NT2/D1 (cell line): ENCODE measurements at places on chromosomes 1 and 21.

DNA sequence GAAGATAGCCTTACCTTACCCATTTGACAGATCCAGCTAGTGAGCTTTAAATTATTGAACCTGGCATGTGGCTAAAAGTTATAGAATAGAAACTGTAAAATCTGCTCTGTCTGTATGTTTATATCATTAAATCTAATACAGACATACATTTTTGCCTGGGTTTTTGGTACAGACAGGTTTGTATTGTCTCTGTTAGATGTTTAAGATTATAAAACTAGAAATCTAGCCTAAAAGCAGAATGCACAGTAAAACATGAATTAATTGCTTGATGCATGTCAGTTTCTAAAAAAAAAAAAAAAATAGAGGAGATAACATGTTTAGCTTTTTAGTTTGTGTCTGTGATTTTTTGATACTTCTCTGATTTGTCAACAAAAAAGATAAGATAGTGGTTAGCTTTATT lies 477.6 kb upstream of the LRRC7 start:
- no peak for DNase-seq

- no peak for DNase-seq
Measured at GRCh38 chr1:47435506-47436303, 2.1 kb upstream of the FOXD2 start.

DNA sequence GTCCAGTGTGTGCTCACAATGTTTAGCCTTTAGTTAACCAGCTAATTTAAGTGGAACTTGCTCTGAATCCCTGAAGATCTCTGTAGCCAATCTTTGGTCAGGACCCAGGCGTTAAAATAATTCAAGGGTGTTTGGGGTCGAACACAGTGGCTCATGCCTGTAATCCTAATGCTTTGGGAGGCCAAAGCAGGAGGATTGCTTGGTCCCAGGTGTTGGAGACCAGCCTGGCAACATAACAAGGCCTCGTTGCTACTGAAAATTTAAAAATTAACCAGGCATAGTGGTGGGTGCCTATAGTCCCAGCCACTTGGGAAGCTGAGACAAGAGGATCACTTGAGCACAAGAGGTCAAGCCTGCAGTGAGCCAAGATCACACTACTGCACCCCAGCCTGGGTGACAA lies 94.3 kb downstream of the ITSN1 start:
- no peak for DNase-seq

GRCh38 chr1:226787071-226787470 lies 48.0 kb upstream of the ITPKB start:
- no peak for DNase-seq

GRCh38 chr1:55362558-55362957 lies 147.4 kb upstream of the USP24 start:
- DNase-seq = no peak

DNA sequence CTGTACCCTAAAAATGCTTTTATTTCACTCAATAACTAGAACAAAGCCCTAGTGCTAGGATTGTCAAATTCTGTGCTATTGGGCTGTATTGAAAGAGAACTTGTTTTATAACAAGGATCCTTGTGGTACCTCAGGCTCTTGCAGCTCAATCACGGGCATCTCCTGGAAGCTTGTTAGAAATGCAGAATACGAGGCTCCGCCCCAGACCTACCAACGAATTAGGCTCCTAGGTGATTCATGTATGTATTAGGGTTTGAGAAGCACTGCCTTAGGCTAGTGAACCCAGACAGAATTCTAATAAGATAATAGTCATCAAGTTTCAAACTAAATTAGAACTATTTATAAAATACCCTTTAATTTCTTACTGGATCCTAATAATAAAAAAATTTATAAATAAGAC lies 45.6 kb downstream of the ZZZ3 start:
- peak; percentile 11 for DNase-seq

- no peak for DNase-seq
Measured at GRCh38 chr1:54811066-54811465, 9.9 kb upstream of the TTC22 start.

DNA sequence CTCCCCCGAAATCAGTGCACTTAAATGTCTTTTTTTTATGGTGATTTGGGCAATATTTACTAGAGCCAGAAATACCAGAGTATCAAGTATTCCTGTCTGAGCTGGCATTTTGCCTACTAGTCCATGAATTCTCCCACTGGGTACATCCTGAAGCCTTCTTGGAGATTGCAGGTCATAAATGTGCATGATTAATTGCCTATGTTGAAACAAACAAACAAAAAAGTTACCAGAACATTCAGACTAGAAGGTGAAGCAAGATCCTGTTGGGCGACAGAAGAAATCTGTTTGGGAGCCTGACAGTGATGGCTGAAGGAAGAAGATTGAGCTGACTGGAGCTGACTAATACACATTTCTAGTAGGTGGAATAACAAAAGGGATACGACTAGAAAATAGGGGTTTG lies 127.4 kb upstream of the NRIP1 start:
- no peak for DNase-seq

DNA sequence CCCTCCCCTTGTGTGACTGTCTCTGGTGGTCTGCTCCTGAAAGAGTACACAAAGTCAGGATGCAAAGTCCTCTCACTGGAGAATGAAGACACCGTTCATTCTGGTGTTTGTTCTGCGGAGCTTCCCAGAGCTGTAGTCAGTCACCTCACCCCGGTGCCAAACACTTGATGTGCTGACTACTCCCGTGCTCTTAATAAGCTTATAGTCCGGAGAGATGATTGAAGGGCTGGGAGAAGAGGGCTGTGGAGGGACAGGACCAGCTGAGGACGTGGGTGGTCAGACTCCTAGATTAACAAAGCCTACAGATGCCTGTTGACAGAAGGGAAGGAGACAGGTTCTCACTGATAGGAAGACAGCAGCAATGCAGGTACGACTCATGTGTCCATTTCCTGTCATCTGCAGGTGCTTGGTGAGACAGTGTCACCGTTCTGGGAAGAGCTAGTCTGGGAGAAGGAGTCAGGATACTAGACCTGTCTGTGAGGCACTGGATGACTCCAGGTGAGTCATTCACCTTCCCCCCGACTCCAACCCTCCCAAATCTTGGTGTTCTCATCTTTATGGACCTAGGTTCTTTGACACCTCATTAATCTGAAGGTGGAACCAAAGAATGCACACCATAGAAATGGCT lies 40.4 kb upstream of the LRRN2 start:
- DNase-seq = no peak

GRCh38 chr21:41760411-41760810 lies 6.4 kb downstream of the RIPK4 start:
- no peak for DNase-seq

DNA sequence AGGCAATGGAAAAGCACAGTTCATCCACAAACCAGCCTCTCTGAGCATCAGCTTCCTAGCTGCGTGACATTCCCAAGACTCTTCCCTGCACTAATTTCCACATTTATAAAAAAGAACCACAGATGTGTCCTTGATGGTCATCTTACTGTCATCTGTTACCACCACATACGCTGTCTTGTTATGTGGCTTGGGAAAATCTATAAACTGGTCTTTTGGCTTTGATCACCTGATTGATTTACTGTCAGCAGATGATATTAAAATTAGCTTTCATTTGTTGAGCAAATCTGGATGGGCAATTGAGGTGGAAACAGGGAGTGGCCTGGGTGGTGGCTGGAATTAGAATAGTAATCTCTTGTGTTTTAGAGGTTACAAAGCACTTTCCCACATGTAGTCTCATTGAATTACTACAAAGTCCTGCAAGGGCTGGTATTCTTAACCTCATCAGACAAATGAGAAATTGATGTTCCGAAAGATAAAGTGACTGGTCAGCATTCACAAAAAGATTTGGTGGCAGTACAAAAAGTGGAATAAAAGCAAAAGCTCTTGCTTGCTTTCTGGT lies 231.7 kb upstream of the SGIP1 start:
- no peak for DNase-seq

GRCh38 chr1:10432910-10433700 lies 2.9 kb downstream of the CENPS start:
- DNase-seq = no peak
